T-helper 2 cell (primary cell): ENCODE measurements at places on chromosomes 2 and 18.

- DNase-seq: no peak
These were observed 75.8 kb upstream of the SEC11C start for GRCh38 chr18:59063912-59064311.

DNA sequence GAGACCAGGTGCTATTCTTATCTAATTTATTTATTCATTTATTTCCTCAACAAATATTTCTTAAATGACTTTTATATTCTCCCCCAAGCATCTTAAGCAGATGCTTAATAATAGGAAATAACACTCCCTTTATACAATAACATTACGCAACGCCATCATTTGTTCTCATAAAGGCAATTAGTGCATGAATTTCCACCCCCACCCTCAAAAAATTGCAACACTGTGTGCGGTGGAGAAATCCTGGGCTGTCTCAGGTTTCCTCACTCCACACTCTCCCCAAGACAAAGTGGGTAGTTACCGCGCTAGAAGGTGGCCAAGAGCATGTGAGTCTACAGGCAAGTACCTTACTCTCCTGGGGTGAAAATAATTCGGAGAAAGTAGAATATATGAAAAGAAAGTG, 37.0 kb upstream of the CTDP1 start:
- DNase-seq: no peak

GRCh38 chr18:66548747-66549146, 55.1 kb downstream of the CDH19 start:
- no peak for DNase-seq

GRCh38 chr18:79372461-79372860, 23.3 kb upstream of the NFATC1 start:
- no peak for DNase-seq

DNA sequence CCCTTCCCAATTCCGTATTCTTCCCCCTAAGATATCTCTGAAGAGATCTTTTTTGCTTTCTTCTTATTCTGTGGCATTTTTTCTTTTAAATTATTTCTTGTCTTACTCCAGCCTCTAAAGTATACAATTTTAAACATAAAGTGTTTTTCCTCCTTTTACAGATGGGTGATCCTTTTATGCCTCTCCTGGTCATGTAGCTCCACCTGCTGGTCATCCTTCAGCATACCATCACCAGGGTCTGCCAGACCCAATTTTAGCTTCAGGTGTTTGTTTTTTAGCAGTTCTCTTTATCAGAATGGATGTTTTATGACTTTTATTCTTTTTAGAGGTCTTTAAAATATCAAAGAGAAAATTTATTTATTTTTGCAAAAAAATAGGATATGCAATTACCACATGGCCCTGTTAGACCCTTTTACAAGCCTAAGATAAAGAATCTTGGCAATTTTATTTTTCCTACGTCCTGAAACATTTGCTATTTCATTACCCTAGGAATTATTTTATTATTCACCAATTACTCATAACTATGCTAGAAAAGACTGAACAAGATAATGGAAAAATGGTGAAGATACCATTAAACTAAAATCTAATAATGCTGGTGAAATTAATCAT, 55.5 kb downstream of the PIGN start:
- peak; percentile 1 for DNase-seq

DNA sequence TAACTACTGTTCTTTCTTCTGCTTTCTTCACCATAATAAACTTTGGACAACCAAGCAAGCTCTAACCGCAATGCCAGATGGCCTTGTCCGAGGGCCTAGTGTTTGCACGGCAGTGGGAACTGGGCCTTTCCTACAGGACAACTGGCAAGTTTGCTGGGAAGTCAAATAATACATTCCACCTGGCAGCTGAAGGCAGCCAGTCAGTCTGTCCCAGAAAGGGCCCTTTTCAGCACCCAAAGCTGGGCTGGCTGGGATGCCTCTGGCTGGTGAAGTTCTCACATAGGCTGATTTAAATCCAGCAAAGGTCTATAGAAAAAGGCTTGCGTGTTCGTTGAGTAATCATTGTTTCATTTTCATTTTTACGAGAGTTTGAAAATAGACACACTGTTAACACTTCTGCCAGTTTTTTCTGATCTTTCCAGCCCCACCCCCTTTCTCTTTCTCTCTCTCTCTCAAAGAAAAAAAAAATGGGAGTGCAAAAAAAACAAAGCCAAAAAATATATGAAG, 110.0 kb upstream of the EPAS1 start:
- DNase-seq: no peak

DNA sequence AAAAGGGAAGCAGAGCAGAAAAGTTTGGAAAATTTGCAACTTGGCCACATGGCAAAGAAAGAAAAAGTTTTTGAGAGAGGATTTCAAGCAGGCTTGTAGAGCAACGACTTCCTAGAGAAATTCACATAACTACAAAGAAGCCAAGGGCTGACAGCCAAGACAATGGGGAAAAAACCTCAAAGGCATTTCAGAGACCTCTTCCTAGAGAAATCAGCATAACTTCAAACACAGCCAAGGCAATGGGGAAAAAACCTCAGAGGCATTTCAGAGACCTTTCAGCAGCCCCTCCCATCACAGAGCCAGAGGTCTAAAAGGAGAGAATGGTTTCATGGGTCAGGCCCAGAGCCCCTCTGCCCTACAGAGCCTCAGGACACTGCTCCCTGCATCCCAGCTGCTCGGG, 7.2 kb downstream of the ADI1 start:
- DNase-seq: no peak

DNA sequence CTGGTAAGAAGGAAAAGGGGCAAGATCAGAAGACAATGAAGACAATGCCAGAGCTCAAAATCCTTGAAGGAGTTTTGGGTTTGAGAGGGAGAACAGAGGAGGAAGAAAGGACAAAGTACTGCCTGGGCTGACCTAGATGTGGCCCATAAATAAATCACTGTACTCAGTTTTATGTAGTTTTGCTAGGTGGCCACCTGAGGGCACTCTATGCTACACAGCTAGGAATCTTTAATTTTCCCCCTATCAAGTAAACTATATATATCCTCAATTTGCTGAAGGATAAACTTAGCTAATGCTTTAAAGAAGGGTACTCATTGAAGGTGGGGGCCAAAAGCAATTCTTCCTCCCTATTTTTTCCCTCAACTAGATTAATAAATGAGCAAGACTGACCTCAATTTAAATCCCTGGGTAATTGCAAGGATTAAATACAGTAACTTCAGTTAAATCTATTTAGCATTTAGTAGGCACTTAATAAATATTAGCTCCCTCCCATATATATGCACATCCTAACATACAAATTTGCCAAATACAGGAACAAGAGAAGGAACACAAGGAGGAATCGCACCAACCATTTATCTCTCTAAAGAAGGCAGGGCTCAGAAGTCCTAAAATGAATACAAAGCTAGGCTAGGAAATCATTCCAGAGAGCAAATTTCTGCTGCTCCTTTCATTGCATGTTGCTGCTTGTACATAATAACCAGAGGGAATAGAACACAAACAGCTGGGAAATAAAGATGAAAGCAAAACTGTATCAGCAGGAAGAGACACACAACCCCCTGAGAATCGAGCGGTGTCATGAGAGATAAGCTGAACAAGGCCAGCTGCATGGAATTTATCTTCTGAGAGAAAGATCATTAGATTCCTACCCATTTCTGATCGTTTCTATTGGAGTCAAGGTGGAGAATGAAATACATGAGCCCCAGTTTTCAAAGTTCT, 540.1 kb downstream of the NRXN1 start:
- DNase-seq: no peak

DNA sequence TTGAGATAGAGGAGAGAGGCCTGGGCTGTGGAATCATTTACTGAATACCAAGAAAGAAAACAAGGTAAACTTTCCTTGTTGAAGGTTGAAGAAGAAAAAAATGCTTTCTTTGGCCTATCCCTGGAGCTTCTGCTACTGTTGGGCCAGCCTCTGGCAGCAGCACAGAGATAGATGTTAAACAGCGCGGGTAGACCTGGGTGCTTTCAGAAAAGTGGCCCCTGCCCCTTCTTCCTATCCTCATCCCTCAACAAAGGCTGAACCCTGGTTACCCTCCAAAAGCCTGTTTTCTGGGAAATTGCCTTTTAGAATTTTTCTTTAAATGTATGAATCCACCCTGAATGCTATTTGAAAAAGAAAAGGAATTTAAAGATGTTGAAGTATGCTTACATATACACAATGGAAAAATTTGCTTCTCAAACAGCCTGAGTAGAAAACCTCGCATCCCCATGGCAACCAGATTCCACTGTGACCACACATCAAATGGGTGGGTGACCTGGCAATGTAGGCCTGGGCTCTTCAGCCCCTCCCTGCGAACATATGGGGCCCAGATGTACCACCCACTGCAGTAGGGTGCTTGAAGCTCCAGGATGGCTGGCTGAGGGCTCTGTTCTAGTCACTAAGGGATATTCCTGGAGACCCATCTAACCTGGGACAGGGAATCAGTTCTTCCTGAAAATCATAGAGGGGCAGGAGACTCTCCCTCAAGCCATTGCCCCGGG, 23.4 kb upstream of the CHRNA1 start:
- DNase-seq: no peak

- DNase-seq: no peak
These were observed 1.7 kb upstream of the SMAD4 start for GRCh38 chr18:51028201-51028805.

GRCh38 chr2:128436479-128437203, 118.0 kb upstream of the HS6ST1 start:
- DNase-seq: no peak

DNA sequence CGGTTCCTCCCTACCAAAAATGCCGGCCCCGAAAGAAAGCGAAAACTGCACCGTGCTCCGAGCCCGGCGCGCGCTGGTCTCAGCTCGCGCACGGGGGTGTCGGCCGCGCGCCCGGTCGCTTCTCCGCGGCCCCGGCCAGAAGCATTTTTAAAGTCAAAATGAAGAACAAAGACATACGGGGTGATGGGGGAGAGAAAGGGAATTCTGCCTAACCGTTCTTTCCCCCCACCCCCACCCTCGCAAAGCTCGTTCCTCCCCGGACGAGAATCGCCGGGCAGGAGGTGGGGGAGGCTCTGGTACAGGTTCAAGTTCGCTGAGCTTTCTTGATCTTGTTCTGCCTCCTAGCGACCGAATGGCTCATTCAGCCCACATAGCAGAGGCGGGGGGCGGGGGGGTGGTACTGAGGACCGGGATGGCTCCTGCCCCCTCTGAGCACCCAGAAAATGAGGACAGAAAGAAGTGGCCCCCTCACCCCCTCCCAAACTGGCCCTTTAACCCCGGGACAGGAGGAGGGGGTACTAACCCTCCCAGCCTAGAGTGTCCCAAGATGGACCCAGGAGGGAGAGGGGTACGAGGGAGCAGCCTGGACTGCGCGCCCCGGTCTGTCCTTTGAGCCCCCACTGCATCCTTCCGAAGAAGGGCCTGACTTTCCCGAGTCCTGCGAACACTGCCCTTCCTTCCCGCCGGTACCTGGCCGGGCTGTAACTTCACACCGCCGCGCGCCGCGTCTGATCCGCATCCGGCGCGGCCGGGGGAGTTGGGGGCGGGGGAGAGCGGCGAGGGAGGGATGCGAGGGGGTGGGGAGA, 3.1 kb downstream of the BCL11A start:
- no peak for DNase-seq

- no peak for DNase-seq
These were observed 72.6 kb downstream of the AOX1 start for GRCh38 chr2:200658278-200658864.

GRCh38 chr2:239392072-239392357, 8.8 kb downstream of the HDAC4 start:
- DNase-seq: no peak

GRCh38 chr2:96205888-96206287, 2.7 kb downstream of the STARD7 start:
- DNase-seq: no peak

- peak; percentile 62 for DNase-seq
These were observed at the start of gene TLK1 for GRCh38 chr2:171160119-171160955. Gene TLK1 (minus strand): TSS chr2:171160893. CDS start chr2:171160428, 465 bp downstream.

- no peak for DNase-seq
These were observed 27.3 kb upstream of the GPR17 start for GRCh38 chr2:127618551-127619202.

- no peak for DNase-seq
These were observed 77.7 kb downstream of the GDF7 start for GRCh38 chr2:20744366-20745335.

GRCh38 chr2:56801770-56802169, 618.0 kb downstream of the CCDC85A start:
- no peak for DNase-seq

DNA sequence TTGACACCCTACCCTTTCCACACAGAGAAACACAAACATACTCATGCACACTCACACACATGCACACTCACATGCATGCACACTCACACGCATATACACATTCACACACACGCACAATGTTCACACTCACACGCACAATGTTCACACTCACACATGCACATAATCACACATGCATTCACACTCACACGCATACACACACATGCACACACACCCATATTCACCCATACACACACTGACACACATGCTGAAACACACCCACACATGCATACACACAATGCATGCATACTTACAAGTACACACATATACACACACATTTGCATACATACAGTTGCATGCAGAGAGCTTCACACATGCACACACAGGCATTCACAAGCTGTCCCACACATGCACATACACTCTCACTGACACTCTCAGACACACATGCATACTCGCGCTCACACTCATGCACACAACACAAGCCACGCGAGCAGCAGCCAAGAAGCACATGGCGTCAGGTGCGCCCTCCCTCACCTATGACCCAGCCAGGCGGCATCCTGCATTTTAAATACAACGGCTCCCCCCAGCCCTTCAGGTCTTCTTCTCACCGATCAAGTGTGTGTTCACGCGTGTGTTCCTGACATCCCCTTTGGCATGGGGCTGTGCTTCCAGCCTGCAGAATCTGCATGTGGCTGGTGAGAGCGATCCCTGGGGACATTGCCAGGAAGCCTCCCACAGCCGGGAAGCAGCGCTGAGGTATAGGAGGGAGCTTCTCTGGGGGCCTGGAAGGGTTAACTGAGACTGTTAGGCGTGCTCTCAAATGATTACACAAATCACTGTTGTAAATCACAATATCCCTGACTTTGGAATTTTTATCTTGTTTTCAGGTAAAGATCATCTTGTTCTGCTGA, 195.1 kb downstream of the RTP5 start:
- DNase-seq: no peak

DNA sequence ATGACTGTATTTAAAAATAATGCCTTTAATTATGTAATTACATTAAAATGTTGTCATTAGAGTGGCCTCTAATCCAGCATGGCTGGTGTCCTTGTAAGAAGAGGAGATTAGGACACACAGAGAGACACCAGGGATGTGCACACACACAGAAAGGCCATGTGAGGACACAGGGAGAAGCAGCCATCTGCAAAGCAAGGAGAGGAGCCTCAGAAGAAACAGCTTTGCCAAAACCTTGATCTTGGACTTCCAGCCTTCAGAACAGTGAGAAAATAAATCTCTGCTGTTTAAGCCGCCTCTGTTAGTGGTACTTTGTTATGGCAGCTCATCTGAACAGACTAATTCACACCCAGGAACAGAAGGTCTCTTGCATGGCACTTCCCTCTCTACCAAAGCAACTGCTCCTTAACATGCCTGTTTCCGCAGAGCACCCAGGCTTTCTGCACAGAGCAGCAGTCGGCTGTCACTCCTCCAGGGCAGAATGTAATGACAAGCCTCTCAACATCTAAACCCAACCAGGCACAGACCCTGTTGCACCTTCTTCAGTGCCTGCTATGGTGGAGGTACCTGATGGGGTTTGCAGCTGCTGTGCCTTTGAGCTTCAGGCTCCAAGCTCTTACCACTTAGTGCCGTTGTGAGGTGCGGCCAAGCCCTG, 377.7 kb downstream of the TDRD15 start:
- DNase-seq: no peak

GRCh38 chr2:146540271-146540932, 1304.4 kb upstream of the ACVR2A start:
- no peak for DNase-seq
